ENCODE measurements at places on chromosomes 5 and 9. TPM values are rescaled to one million over a fixed set of nuclear protein-coding genes. Genes with fewer than 3 reads are reported as not detected.

The FGF1 gene
- total RNA-seq = 0.92 TPM

The GLRA1 gene
- total RNA-seq = not detected

The FOXI1 gene
- not detected for total RNA-seq

The ADAMTS19 gene
- 36.3 TPM for total RNA-seq

The C5orf46 gene
- total RNA-seq = not detected

The TIMD4 gene
- total RNA-seq = not detected

The CARTPT gene
- total RNA-seq = not detected

All from smooth muscle cell of bladder (primary cell).